ENCODE measurements at places on chromosomes 6 and 20. TPM values are rescaled to one million over a fixed set of nuclear protein-coding genes. Genes with fewer than 3 reads are reported as not detected.

DNA sequence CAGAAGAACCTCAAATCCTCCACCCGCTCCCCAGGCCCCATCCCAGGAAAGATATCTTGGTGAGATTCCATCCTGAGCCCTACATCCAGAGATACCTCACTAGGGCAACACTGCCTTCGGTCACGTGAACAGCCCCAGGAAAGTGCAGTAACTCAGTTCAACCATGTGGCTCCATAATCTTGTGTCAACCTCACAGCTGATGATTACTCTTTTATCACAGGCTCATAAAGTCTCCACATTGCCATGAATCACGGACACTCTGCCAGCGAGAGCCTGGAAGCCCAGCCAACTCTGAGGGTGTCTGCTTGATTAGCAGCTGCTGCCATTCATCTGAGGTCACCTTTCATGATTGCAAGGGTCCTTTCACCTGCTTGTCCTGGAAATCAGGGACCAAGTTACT lies 175.8 kb upstream of the LRFN2 start:
- H3K36me3 ChIP-seq = no peaks in the 10 kb centered on the region
- H3K27ac ChIP-seq = no peak overlapping the region
- DNase-seq = no peak
- peaks cover 5% of the 10 kb centered on the region for H3K27me3 ChIP-seq

DNA sequence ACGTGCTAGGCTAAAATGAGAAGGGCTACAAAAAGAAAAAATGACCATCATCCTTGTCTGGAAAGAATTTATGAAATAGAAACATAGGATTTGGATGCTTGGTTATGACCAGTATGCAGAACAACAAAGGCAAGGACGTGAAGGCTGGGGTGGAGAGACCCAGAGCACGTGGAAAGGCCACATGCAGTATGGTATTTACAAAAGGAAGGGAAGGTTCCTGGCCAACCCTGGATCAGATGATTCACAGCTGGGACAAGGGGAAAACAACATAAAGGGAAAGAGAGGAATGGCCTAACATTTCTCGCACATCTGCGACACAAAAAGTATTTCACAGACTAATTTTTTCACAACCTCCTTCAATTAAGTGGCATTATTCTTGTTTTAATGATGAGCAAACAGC lies 8.2 kb downstream of the STX7 start:
- no peak for DNase-seq
- H3K4me3 ChIP-seq = no peak overlapping the region
- peaks cover 9% of the 10 kb centered on the region for H3K4me1 ChIP-seq
- no peak overlapping the region for H3K27ac ChIP-seq
- H3K27me3 ChIP-seq = no peaks in the 10 kb centered on the region

GRCh38 chr6:149651056-149651455 lies 2.5 kb upstream of the KATNA1 start:
- H3K36me3 ChIP-seq = peaks cover 13% of the 10 kb centered on the region
- peaks cover 13% of the 10 kb centered on the region for H3K4me1 ChIP-seq
- no peak overlapping the region for H3K4me3 ChIP-seq
- no peak for DNase-seq

DNA sequence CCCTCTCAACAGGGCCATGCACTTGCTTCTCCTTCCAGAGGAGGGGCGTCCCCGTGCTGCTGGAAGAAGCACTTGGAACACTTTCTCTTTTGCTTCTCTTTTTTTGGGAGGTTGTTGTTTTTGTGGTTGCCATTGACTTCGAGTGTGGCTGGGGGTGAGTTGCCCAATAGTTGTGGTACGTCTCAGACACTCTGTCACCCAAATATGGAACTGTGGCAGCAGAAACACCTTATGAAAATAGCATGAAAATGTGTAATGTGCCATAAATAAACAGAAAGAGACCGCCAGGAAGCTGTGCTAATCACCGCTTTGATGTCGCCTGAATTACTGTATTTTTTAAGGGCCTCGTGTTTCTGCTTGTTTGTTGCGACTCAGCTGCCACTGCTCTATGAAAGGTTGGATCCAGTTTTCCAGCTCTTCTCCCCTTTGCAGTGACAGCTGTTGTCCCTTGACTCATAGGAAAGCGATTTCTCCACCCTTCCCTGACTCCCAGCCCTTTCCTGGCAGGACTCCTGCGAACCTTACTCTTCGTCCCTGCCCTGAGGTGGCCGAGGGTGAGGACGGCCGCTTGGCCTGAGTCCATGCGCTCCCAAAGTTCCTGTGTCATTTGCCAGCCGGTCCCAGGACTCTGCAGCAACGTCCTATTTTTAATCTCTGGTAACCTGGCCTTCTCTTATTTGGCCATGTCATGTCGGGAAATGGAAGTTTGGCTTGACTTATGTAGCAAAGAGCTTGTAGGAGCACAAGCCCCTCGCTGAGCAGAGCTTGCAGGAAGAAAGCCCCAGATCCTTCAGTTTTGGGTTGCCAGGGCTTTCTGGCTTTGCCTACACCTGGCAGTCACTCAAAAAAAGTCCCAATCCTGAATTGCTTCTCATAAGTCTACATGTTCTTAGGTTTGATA lies 694.6 kb downstream of the QKI start:
- H3K4me3 ChIP-seq = no peak overlapping the region
- DNase-seq = no peak
- H3K27ac ChIP-seq = no peak overlapping the region
- no peaks in the 10 kb centered on the region for H3K36me3 ChIP-seq

- H3K27me3 ChIP-seq = peaks cover 19% of the 10 kb centered on the region
- H3K4me3 ChIP-seq = no peak overlapping the region
- H3K27ac ChIP-seq = no peak overlapping the region
- no peak for DNase-seq
- H3K4me1 ChIP-seq = no peaks in the 10 kb centered on the region
Measured at GRCh38 chr6:14055541-14055940, 62.0 kb upstream of the CD83 start.

DNA sequence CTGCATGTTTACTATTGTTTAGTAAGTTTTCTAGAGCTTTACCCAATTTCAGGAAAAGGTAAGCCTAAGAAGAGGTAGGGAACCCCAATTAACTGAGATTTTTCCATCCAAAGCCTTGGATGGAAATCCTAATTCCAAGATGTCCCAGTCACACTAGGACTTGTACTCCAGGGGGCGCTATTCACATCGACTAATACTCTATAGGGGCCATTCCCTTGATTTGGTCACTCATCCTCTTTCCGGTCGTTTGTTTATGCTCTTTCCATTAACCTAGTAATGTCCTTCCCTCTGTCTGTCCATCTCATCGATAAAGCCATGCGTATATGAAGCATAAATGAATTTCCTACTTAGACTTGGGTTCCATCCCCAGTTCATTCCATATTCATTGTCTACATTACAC lies 80.8 kb upstream of the FUCA2 start:
- H3K27ac ChIP-seq = no peak overlapping the region
- DNase-seq = no peak
- peaks cover 3% of the 10 kb centered on the region for H3K4me1 ChIP-seq
- H3K36me3 ChIP-seq = no peaks in the 10 kb centered on the region
- H3K4me3 ChIP-seq = no peak overlapping the region

GRCh38 chr6:165441181-165441580 lies 131.8 kb upstream of the C6orf118 start:
- no peaks in the 10 kb centered on the region for H3K27me3 ChIP-seq
- no peak overlapping the region for H3K4me3 ChIP-seq
- peaks cover 12% of the 10 kb centered on the region for H3K36me3 ChIP-seq
- H3K27ac ChIP-seq = no peak overlapping the region

DNA sequence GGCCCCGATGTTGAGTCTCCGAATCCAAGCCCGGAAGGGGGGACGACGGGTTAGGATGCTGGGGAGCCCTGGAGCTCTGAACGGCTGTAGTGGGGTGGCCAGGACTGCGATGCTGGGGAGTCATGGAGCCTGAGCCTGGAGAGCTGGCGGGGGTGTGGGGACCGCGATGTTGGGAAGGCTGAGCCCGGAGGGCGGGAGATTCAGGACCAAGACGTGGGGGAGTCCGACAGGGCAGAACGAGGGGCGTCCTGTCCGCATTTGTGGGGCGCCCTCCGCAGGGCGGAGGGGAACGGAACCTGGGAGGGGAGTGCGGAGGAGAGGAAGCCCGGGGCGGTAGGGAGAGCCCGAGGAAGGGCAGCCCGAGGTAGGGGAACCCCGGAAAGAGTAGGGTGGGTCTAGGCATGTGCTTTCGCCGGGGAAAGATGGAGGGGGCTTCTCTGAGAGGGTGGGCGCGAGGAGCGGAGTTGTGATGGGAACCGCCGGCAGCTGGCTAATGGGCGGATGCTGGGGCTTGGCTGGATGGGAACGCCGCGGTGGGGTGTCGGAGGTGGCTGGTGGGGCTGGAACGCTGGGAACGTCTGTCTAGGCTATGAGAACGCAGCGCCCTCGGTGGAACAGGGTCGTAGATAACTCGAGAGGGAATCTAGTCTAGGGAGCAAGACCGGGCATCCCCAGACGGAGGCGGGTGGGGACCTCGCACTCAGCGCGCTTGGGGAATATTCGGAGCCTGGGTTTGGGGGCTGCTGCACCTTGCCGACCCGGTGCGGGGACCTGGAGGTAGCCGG lies 684 bp downstream of the PAQR8 start:
- H3K4me1 ChIP-seq = peaks cover 37% of the 10 kb centered on the region
- H3K27ac ChIP-seq = peak overlapping the region; percentile 86
- H3K4me3 ChIP-seq = peak overlapping the region; percentile 88
- DNase-seq = peak; percentile 21
- peaks cover 12% of the 10 kb centered on the region for H3K27me3 ChIP-seq
- H3K36me3 ChIP-seq = no peaks in the 10 kb centered on the region

GRCh38 chr6:137944793-137945498 lies 77.9 kb downstream of the TNFAIP3 start:
- H3K4me3 ChIP-seq = no peak overlapping the region
- H3K27ac ChIP-seq = peak overlapping the region; percentile 70
- H3K4me1 ChIP-seq = peaks cover 13% of the 10 kb centered on the region
- no peak for DNase-seq
- H3K27me3 ChIP-seq = no peaks in the 10 kb centered on the region
- no peaks in the 10 kb centered on the region for H3K36me3 ChIP-seq

GRCh38 chr6:115999235-115999634 lies 61.5 kb downstream of the FRK start:
- H3K27ac ChIP-seq = no peak overlapping the region
- peaks cover 11% of the 10 kb centered on the region for H3K36me3 ChIP-seq
- no peak overlapping the region for H3K4me3 ChIP-seq
- H3K27me3 ChIP-seq = no peaks in the 10 kb centered on the region
- peaks cover 7% of the 10 kb centered on the region for H3K4me1 ChIP-seq
- no peak for DNase-seq

DNA sequence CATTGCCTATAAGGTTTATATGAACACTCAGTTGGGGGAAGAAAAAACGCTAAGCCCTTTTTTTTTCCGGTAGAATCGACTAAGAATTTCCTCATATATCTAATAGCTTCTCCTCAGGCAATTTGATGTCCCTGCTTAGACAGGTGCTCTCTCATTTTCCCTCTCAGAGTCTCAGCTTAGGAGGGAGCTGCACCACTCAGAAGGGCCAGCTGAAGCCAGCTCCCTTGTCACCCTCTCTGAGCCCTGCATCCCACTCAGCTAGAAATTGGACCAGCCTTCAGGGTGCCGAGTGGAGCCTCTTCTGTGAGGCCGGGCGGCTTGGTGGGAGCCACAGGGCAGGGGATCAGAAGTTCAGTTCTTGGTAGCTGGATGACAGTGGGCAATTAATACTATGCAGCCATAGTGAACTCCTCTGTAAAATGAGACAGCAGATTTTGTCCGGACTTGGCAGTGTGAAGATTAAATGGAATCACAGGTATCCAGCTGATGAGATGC lies 368.5 kb downstream of the MAFB start:
- peaks cover 1% of the 10 kb centered on the region for H3K27me3 ChIP-seq
- no peak overlapping the region for H3K27ac ChIP-seq
- H3K4me1 ChIP-seq = peaks cover 14% of the 10 kb centered on the region
- no peaks in the 10 kb centered on the region for H3K36me3 ChIP-seq
- no peak for DNase-seq

GRCh38 chr20:62968378-62969178 lies 16.1 kb downstream of the SLC17A9 start:
- no peaks in the 10 kb centered on the region for H3K36me3 ChIP-seq
- no peak overlapping the region for H3K4me3 ChIP-seq
- H3K27ac ChIP-seq = no peak overlapping the region
- H3K4me1 ChIP-seq = peaks cover 3% of the 10 kb centered on the region
- DNase-seq = no peak

DNA sequence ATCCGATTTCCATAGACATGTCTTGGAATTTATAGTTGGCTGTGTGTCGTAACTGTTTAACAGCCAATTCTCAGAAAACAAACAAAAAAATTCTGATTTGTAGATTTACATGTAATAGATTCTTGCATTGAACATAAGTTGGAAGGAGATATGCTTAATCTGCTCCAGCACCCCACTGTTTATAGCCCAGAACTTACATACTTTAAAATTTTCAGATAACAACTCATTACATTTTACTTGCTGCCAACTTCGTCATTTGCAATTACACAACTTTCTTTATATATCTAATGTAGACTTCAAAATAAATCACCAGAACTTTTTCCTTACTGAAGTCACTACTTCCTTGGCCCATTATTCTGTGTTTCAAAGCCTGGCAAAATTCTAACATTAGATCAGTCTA lies 472.3 kb upstream of the EYS start:
- DNase-seq = no peak
- no peaks in the 10 kb centered on the region for H3K36me3 ChIP-seq
- H3K27me3 ChIP-seq = no peaks in the 10 kb centered on the region
- H3K4me1 ChIP-seq = no peaks in the 10 kb centered on the region
- no peak overlapping the region for H3K27ac ChIP-seq
- H3K4me3 ChIP-seq = no peak overlapping the region

CCDC170 gene
- 3.2 TPM for total RNA-seq

HCRTR2 gene
- total RNA-seq = 0.18 TPM

ARMH2 gene
- not detected for total RNA-seq

SEMG1 gene
- not detected for total RNA-seq

PPARD gene
- total RNA-seq = 21.7 TPM

OXT gene
- total RNA-seq = not detected

SSTR4 gene
- total RNA-seq = not detected

VGLL2 gene
- total RNA-seq = not detected

PPP2R5D gene
- 46.3 TPM for total RNA-seq

All from mesothelial cell of epicardium (in vitro differentiated cells).